ENCODE measurements at places on chromosomes 13 and 19.

GRCh38 chr13:45541806-45542205, 73.7 kb downstream of the ERICH6B start:
- no peak for DNase-seq

GRCh38 chr19:9721861-9722260, 46.7 kb downstream of the ZNF846 start:
- no peak for DNase-seq

DNA sequence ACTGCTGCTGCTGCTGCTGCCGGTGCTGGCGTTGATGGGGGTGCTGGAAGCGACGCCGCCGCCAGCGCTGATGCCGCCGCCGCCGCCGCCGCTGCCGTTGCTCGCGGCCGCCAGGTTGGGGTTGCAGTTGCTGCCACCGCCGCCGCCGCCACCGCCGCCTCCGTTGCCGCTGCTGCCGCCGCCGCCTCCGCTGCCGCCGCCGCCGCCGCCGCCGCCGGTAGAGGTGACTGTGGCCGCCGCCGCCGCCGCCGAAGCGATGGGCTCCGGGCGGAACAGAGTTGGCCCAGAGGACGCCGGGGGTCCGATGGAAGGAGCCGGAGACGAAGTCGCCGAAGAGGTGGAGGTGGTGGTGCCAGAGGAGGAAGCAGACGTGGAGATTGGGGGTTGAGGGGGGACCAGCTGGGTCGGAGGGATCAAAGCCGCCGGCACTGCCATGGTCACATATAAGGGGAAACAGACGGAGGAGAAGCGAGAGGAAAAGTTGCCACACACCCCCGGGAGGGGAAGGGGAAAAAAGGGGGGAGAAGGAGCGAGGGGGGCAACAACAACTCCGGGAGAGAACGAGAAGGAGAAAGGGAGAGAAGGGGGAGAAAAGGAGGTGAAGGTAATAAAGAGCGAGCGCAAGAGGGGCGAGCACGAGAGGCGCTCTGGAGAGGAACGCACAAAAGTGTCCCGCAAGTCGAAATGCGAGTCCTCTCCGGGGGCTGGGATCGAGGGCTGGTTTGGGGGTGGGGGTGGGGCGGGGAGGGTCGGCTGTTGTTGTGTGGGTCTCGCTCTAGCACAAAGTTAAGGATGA, 471 bp downstream of the DACH1 start:
- DNase-seq = no peak

DNA sequence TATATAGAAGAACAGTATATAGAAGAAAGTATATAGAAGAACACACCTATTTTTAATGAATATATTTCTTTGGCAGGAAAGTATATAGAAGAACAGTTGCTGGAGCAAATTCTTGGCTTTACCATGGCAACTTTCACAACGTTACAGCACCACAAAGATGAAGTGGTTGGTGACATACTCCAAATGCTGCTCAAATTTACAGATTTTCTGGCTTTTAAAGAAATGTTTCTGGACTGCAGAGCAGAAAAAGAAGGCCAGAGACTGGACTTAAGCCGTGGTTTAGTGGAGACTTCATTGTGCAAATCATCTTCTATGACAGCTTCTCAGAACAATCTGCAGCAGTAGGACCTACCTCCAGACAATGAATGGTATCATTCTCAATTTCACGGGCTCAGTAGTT, 24.3 kb upstream of the RFXAP start:
- DNase-seq = no peak

DNA sequence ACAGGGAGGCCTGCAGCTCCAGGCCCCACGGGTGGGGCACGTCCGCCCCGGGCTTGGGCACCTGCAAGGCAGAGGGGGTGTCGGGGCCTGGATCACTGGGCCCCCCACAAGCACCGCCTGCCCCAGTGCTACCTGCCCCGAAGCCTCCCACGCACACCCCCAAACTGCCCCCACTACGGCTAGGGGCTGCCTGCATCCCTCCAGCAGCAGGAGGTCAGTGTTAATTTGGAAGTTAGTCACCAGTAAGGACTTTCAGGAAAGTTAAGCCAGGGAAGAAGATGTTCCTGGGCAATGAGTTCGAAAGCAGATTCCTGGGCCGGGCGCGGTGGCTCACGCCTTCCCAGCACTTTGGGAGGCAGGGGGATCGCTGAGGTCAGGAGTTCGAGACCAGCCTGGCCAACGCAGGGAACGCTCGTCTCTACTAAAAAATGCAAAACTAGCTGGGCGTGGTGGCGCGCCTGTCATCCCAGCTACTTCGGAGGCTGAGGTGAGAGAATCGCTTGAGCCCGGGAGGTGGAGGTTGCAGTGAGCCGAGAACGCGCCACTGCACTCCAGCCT, 5.5 kb downstream of the PEAK3 start:
- DNase-seq = no peak

GRCh38 chr13:76879883-76880270, 6.3 kb downstream of the KCTD12 start:
- no peak for DNase-seq

- DNase-seq = no peak
Observed at GRCh38 chr19:38869160-38869835, 8.8 kb downstream of the RINL start.

GRCh38 chr19:35042056-35042730, 672 bp downstream of the HPN start:
- no peak for DNase-seq

DNA sequence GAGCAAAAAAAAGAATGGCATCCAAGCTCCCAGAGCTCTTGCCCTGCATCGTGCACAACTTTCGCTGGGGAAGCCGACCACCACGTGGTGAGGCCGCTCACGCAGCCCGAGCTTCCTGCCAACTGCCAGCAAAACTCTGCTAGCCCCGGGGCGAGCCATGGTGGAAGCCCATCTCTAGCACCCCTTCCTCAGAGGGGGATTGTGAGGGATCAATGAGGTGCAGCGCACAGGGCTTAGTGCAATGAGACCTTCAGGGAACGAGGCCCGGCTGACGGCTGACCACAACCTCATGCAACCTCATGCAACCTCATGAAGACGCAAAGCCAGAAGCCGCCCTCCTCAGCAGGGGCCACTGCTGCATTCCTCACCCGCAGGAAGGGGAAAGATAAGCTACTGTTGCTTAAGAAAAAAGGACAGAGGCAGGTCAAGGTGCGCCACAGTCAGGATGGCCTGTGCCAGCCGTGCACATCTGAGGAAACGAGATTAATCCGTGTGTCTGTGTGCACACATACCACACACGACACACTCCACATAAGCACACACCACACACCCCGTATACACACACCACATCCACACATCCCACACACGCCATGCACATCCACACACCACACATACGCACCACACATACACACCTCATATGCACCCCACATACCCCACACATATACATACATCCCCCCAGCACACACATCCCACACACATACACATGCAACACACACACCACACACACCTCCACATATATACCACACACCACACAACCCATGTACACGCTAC, 9.6 kb downstream of the HSPBP1 start:
- no peak for DNase-seq
